ENCODE measurements at places on chromosomes 11 and 22.

DNA sequence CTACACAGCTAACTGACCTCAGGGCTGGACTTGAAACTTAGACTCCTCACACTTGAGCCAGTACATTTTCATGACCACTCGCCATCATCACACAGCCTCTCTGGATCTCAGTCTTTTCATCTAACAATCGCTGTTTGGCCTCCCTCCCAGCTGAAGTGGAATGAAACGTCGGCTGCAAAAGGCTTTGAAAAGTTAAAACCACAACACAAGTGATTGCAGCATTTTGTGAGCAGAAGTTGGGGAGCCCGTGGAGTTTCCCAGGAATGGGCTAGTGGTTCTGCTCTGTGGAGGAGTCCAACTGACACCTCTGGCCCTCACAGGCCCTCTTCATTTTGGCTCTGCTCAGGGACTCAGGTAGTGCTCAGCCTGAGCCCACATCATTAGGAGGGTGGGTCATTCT is 35.9 kb upstream of the TRIM29 start:
- DNase-seq, result no peak

- no peak for DNase-seq
These were observed 69.1 kb downstream of the FCHSD2 start for GRCh38 chr11:73072935-73073481.

DNA sequence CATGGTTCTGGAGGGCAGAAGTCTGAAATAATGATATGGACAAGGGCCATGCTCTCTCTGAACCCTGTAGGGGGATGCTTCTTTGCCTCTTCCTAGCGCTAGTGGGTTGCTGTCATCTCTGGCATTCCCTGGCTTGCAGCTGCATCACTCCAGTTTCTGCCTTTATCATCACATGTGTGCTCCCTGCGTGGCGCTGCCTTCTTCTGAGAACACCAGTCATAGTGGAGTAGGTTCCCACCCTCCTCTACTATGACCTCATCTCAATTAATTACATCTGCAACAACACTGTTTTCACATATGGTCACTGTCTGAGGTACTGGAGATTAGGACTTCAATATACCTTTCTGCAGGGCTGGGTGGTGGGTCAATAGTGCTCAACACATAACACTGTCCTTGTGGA is 402.3 kb upstream of the NARS2 start:
- DNase-seq, result no peak

DNA sequence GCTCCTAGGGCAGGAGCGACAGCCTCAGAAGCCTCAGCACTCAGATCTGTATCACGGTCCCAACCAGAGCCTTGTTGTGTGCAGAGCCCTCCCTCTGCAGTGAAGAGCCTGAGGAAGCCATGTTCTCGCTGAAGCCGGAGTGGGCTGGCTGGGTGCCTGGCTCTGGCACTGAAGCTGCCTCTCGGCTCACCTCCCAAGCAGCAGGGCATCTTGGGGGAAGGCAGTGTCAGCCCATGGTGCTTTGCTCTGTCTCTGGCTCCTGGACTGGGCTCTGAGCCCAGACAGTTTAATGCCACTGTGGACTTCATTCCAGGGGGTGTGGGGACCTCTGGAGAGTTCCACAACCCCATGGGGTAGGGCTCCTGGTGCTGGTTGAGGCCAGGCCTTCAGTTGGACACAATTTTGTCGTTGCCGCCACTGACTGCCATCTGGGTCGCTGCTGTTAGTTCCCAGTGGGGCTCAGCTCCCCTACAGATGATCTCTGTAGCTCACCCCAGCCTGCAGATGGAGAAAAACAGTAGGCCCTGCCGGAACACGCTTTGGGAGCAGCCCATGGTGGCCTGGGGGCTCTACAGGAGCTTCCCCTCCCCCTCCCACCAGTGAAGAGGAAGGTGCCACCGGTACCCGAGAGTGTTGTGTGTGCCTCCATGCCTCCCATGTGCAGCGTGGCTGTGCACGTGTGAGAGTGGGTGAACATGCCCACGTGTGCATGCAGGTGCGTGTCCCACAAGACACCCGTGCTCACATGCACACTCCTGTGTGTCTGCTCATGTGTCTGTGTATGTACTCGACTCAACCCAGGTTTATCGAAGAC is 86.5 kb upstream of the B3GAT1 start:
- DNase-seq, result no peak

- DNase-seq, result no peak
These were observed 193.1 kb downstream of the IGLL1 start for GRCh38 chr22:23386822-23387580.

DNA sequence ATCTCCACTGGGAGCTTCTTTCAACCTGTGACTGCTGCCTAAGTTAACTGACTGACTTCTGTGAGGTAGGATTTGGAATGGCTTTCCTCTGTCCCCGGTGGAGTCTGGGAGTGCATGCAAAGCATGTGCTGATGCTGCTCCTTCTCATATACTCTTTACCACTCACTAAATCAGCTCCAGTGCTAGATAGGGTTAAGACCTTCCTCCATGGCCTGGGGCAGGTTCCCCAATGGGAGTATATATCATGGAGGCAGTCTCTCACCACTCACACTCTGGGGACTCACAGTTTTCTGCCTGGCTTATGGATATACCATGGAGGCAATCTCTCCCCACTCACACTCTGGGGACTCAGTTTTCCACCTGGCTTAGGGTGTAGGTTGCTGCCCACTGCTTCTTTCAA is 10.1 kb upstream of the FANCF start:
- no peak for DNase-seq

- DNase-seq, result no peak
These were observed 3.4 kb upstream of the SIDT2 start for GRCh38 chr11:117175104-117175503.

GRCh38 chr11:76768088-76768908 is 14.9 kb upstream of the TSKU start:
- peak; percentile 12 for DNase-seq

GRCh38 chr22:43723816-43724215 is 88.3 kb downstream of the EFCAB6 start:
- DNase-seq, result no peak

DNA sequence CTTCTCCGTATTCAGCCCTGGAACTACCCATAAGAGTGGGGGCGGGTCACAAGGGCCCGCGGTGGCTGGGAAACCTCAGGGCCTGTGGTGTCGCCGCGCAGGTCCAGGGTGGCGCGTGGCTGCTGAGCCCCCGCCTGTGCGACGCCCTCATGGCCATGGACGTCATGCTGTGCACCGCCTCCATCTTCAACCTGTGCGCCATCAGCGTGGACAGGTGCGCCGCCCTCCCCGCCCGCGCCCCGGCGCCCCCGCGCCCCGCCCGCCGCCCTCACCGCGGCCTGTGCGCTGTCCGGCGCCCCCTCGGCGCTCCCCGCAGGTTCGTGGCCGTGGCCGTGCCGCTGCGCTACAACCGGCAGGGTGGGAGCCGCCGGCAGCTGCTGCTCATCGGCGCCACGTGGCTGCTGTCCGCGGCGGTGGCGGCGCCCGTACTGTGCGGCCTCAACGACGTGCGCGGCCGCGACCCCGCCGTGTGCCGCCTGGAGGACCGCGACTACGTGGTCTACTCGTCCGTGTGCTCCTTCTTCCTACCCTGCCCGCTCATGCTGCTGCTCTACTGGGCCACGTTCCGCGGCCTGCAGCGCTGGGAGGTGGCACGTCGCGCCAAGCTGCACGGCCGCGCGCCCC is 2.4 kb downstream of the DRD4 start:
- DNase-seq, result no peak

- no peak for DNase-seq
These were observed 34.5 kb upstream of the TEF start for GRCh38 chr22:41347066-41347859.

DNA sequence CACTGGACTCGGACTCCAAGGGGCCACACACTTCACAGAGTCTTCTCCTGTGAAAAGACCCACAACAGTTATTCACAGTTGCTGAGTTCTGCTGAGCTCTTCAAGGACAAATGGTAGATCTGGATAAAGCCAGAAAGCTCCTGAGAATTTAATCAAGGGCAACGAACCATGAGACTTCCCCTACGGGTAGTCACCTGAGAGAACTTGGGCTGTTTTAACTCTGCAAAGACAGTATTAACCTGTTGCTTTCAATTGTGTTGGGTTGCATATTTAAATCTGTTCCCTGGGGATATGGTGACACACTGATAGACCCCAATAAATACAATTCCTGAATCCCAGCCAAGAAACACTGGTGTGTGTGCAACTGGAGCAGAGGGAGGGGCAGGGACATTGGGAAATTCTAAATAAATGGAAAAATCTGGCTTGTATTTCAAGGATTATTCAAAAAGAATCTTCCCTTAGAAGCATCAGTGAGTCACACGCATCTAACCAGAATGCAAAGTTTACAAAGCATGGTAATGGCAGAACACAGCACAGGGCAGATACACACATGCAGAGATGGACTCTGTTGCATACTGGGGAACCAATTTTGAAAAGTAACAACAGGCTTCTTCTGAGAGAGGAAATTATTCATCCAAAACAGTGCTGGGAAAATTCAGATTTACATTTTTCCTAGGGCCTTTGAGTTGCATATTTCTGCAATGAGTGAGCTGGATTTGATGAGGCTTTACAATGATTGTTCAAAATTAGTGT is 4.0 kb downstream of the KCNJ1 start:
- DNase-seq, result no peak

DNA sequence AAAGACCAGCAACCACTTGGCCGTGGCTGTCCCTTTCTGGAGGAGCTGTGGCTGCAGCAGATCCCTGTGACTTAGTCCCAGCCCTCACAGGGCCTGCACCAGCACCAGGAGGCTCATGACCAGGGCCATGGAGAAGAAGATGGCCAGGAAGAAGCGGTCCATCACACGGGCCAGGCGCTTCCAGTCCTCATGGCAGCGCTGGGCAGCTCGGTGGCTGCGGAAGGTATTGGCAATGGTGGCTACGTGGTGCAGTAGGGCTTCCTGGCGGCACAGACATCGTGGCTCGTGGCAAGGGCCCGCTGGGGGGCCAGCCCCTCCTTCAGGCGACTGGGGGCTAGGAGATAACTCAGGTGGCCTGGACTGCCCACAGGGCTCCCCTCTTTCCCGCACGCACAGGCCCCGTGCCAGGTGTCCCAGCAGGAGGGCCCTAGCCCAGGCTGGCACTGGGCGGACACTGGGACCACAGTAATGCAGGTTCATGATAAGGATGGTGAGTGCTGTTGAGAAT is 5.1 kb downstream of the CHRNA10 start:
- no peak for DNase-seq

- no peak for DNase-seq
These were observed 51.5 kb downstream of the LHFPL7 start for GRCh38 chr22:24894998-24895397.

- no peak for DNase-seq
These were observed 170.6 kb downstream of the DYNC2H1 start for GRCh38 chr11:103279821-103280220.

GRCh38 chr22:17086296-17086695 is 1.5 kb downstream of the IL17RA start:
- no peak for DNase-seq

- DNase-seq, result no peak
These were observed 800.9 kb upstream of the TENM4 start for GRCh38 chr11:80241766-80242165.

DNA sequence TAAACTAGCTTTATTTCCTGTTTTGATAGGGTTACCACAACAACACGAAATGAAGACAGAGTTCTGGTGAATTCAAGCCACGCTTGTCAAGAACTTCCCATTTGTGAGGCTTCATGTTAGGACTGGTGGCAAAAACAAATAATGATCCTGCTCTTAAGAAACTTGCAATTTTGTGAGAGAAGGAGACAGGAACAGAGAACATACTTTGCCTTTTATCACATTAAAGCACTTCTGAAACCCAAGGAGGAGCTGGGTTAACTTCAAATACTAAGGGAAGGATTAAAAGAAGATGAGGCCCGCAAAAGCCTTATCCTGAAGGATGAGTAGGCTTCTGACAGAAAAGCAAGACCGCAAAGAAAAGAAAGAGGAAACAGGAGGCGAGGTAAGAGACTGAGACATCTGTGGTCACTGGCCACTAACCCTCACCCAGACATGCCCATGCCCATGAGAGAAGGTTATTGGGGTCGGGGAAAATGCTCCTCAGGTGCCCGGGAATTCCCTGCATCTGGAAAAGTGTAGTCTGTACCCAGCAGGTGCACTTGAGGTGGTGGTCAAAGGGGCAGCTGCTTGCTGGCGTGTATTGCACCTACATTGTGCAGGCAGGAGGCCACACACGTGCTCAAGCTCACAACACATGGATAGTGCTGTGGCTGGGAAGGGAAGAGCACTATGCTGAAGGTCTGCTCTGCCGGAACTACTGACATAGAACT is 50.5 kb downstream of the MAPK1 start:
- no peak for DNase-seq

GRCh38 chr11:46640036-46640788 is 22.9 kb downstream of the ATG13 start:
- DNase-seq, result no peak

DNA sequence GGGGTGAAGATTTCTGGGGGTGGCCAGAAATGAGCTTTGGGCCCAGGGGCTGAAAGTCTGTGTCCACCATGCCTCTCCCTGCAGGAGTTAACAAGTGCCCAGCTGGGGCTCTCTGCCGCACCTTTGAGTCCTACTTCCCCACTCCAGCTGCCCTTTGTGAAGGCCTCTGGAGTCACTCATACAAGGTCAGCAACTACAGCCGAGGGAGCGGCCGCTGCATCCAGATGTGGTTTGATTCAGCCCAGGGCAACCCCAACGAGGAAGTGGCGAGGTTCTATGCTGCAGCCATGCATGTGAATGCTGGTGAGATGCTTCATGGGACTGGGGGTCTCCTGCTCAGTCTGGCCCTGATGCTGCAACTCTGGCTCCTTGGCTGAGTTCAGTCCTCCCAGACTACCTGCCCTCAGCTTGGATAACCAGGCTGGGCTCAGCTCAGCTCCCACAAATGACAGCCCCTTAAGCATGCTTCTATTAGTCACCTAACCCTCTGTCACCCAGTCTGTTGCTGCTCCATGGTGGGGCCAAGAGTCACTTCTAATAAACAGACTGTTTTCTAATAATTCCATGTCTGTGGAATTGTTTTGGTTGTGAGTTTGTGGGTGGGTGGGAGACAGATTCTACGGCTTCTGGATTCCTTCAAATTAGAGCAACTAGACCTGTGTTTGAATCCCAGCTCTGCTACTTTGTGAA is 3.0 kb upstream of the INPPL1 start:
- no peak for DNase-seq
